ENCODE measurements at places on chromosomes 6 and 20.

- DNase-seq: no peak
These were observed 129.0 kb upstream of the SGK1 start for GRCh38 chr6:134446896-134447295.

GRCh38 chr20:10610251-10610650 is 63.5 kb downstream of the JAG1 start:
- DNase-seq: no peak

DNA sequence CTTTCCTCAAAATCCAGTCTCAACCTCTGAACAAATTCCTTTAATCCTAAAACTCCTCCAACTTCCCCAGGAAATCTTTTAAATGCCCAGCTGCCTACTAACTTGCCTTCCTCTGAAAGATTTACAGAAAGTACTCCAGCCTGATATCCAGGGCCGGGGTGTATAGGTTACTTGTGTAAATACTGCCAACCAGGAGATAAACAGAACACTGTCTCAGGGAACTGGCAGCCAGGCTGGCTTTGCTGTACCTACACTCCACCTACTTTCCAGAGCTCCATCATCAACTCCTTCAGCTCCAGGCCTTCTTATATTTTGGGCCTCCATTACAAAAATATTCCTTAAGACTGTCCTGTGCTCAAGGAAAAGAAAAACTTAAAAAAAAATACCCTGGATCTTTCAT is 85.9 kb downstream of the CEP162 start:
- no peak for DNase-seq

GRCh38 chr6:37822851-37823682 is 3.5 kb downstream of the ZFAND3 start:
- DNase-seq: no peak

GRCh38 chr6:36508532-36508931 is 38.7 kb downstream of the STK38 start:
- no peak for DNase-seq

- no peak for DNase-seq
These were observed 53.8 kb downstream of the RPP40 start for GRCh38 chr6:4950076-4950475.

- DNase-seq: no peak
These were observed 996.8 kb upstream of the CITED2 start for GRCh38 chr6:140370976-140371870.

- DNase-seq: no peak
These were observed 74.4 kb downstream of the SMOC2 start for GRCh38 chr6:168515376-168515775.

DNA sequence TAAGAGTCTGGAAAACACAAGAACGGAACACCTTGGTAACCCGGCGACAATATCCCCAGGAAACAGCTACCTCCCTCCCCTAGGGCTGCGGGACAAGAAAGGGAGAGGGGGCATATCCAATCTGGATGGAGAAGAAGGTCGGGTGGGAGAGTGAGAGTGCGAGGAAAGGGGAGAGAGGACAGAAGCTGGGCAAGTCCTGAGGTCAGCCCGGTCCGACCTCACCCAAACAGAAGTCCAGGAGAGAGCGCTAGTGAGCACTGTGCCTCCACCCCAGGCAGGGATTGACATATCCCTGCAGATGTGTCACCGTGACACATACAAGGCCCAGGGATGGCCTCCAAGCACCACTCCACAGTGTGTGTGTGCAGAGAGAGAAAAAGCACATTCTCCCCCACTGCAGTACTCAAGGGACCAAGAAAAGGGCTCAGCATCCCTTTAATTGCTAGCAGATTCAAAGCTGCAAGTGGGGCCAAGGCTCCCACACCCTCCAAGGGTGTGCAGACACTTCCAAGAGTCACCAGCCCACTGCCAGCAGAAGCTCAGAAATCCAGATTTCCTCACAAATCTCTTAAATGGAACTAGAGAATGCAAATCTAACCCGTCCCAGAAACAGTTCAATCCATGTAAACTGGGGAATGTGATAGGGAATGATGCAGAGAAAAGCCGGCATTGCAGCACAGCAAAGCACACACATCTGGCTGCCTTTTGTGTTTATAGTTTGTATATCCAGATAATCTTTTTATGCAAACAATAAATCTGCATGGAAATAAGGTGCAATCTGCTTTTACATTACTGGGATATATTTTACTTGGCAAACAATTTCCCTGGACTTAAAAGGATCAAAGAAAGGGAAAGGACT is 3.1 kb downstream of the PXDC1 start:
- DNase-seq: no peak

DNA sequence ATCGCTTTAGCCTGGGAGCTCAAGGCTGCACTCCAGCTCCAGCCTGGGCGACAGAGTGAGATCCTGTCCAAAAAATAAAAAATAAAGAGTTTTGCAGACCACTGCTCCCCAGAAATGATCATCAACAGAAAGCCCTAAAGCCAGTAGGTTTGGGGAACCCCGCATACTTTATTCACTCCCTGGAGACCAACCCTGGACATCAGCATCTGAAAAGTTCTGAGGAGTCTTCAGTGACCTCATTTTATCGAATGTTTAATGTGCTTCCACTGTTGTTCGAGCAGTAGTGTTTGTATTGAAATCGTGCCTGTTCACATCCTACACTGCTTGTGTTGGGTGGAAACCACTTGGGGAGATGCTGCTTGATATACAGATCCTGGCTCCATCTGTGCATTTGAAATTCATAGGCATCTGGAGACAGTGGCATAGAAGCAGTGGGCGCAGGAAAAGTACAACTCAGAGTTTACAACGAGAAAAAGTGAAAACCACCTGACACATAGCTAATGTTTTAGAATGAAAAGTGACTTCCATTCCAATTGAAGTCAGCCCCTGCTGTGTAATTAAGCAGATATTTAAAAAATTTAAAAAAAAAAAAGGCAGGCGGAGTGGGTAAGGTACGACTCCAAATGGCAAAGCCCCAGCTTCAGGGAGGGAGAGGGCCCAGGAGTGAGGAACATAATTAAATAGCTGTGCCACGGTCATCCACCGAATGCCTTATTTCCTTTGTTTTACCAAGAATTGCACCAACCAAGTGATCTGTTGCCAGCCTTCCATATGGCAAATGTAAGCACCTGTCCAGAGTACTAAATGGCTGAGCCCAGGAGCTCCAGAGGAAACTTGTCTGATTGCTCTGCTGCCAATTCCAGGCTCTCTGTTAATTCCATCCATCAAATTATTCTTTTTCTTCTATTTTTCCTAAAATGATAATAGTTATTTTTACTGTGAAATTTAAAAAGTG is 100.4 kb upstream of the NAA20 start:
- DNase-seq: no peak
